ENCODE measurements at places on chromosomes 7 and 10.

DNA sequence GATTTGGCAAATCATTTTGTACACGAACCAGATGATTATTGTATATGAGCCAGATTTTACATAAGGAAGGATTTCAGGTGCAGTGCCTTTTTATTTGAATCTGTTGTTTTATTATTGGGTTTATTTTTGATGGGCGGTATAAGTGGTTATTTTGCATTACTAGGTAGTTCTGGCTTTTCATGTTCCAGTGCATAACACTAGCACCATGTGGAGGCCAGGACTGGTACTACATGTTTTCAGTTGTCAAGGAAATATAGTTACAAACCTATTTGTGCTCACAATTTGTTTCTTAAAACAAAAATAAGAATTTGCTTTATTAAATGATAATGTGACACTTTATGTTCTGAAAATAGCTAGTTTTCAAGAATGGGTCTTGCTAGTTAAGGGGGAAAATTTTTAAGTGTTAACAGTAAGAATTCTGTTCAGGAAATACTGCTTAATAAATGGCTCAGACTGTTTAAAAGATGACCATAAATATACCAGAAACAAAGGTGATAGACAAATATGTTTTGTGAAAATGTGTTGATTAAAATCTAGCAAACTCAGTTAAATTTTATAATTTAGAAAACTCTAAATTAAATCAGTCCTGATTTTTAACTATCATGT, 7.1 kb upstream of the SEMA3E start:
- DNase-seq, result no peak

- DNase-seq, result no peak
Observed at GRCh38 chr7:111029574-111030251, 61.2 kb upstream of the LRRN3 start.

GRCh38 chr10:59536167-59537014, 173.3 kb downstream of the SLC16A9 start:
- no peak for DNase-seq

DNA sequence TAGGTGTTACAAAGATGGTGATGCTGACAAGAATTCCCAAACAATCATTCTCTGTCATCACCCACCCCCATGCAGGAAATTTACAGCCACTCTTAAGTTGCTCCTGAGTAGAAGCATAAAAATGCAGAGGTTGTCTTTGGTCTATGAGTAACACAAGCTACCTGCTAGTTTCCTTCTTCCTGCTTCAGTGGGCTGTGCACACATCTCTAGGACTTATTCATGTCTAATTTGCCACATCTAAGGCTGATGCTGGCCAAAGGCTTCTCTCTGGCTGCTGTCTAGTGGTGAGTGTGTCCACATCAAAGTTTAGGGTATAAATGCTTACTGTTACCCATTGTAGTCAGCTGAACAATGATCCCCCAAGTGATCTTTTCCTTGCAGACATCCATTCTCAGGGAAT, 662.5 kb downstream of the TYW1 start:
- no peak for DNase-seq

DNA sequence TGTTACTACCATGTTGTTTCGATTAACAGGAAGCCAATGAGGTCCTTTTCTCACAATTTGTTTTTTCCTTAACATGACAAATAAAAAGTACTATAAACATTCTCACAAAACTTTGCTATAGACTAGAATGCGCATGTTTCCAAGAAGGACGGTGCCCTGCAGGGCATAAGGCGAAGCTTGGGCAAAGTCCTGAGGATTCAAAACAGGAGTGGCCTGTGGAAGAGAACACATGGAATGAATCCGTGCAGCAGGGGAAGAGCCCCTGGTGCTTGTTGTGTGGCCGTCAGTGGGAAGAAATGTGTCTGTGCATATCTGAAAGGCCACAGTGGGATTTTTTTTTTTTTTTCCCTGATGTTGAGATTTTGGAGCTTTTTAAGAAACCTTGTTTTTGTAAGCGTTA, 67.6 kb downstream of the ITGA8 start:
- no peak for DNase-seq

GRCh38 chr10:97828721-97829120, 20.9 kb upstream of the GOLGA7B start:
- DNase-seq, result no peak

- DNase-seq, result no peak
Observed at GRCh38 chr10:4850397-4850796, 24.4 kb downstream of the AKR1E2 start.

DNA sequence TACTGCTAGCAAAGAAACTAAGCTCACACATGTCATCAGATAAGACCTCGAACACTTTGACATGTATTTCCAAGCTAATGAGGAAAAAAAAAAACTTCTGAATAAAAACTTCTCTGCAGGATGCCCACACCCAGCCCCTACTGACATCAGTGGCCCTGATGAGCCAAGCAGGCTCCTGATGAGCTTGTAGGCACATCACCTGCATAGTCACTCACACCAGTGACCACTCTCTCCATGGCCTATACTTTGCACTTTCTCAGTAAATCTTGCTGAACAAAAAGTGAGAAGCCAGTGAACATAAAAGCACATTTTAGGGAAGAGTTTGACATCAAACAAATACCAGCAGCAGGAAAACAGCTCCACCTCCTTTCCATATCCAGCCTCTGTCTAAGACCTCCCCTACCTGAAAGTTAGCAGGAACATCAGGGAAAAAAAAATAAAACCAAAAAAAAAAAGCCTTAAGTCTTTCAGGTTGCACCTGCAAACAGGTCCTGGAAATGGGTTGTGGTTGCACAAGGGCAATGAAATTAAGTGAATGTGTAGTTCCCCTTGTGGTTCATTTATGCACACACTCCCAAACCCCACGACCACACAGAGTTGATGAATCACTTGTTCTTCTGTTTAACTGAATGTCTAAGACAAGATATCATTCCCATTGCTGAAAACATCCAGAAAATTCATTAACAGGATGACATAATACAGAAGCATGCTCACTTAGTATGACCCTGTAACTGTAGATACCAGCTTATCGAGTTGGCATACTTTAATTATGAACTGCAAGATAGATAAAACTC, 205.2 kb upstream of the PDE1C start:
- no peak for DNase-seq
